Activated CD4-positive, alpha-beta T cell treated with anti-CD3 and anti-CD28 coated beads for 24 hours (primary cell): ENCODE measurements at places on chromosomes 4 and X.
A peak's percentile ranks its signal among the peaks of the same experiment; 100 is the strongest.

DNA sequence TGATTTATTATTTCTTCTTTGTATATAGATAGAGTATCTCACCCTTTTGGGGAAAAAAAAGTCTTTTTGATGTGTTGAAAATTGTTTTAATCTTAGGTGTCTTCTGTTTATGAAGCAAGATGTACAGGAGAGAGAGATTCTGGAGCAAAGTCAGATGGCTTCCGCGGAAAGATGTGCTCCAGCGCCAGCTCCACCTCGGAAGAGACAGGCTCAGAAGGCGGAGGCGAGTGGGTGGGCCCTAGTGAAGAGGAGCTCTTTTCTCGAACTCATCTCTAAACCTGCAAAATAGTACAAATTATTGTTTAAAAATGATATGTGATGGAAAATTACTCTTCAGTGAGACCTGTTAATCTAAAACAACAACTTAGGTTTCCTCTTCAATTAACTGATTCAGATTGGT, 28.9 kb upstream of the TBC1D14 start:
- DNase-seq, result no peak

DNA sequence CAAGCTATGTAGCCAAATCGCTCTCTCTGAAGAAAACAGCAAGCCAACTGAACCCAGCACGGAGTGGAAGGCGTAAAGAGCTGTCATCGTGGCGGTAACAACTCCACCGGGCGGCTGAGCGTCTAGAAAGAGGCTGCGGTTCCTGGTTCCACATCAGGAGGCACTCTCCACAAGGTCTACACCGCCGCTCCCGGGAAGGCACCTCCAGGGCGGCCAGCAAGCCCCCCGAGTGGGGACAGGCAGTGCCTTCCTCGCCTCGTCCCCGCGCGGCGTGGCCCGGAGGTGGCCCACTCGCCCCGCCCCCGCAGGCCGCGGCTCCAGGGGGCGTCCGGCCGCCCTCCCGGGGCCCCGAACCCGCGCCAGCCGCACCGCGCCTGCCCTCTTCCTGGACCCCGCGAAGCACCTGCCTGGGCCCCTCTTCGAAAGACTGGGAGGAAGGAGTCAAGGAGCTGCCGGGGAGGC, 755 bp downstream of the KLHL8 start:
- DNase-seq, result peak; percentile 28

- no peak for DNase-seq
Measured at GRCh38 chrX:115413246-115413878, 123.8 kb downstream of the LUZP4 start.

GRCh38 chrX:31291131-31291530, 219.3 kb upstream of the FTHL17 start:
- DNase-seq, result no peak

DNA sequence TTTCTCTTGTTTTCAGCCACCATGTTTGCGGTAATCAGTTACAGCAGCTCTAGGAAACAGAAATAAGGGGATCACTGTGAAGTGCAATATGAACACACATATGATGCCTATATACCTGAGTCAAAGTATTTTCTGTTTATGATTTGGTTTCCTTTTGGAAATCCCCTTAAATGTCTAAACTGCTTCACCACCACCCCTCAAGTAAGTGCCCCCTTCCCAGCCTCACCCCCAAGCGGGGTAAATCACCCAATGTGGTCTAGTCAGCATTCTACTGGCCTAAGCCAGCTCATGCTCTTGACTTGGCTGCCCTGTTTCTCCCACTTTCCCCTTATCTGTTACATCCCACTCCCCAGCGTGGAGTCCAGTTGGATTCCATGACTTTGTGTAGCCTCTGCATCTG, 176.5 kb downstream of the QDPR start:
- DNase-seq, result no peak

DNA sequence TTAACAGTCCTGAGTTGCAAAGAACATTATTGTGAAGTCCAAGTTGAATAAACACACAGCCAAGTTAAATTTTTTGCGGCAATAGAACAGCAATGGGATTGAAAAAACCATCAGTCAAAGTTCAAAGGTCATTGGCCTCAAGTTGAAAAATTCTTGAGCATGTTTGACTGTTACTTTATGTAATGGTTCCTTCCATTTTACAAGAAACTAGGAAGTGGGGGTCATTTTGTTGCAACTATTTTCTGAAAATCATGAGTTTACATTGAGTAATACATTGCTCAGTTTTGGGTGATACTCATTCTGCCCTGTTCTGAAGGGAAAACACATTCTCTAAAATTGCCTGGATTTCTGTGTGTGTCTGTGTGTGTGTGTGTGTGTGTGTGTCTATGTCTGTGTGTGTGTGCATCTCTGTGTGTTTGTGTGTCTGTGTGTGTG, 5.2 kb upstream of the IRF2 start:
- no peak for DNase-seq
